ENCODE measurements at places on chromosomes 5 and 9. TPM values are rescaled to one million over a fixed set of nuclear protein-coding genes. Genes with fewer than 3 reads are reported as not detected.

Gene OMD
- not detected for total RNA-seq

Gene IFNB1
- total RNA-seq, result not detected

Gene JAKMIP2
- total RNA-seq, result 27.2 TPM

Gene HAVCR2
- 0.49 TPM for total RNA-seq

Gene PCDHA8
- total RNA-seq, result 1.4 TPM

Gene SOX30
- total RNA-seq, result 1.4 TPM

Gene ENTPD2
- 1.1 TPM for total RNA-seq

- no peak overlapping the region for H3K4me3 ChIP-seq
- no peaks in the 10 kb centered on the region for H3K27me3 ChIP-seq
- peaks cover under 1% of the 10 kb centered on the region for H3K4me1 ChIP-seq
- no peak overlapping the region for H3K27ac ChIP-seq
- no peak for DNase-seq
Observed at GRCh38 chr5:93401634-93402213, 179.3 kb downstream of the NR2F1-AS1 start.

- no peak overlapping the region for H3K27ac ChIP-seq
- H3K36me3 ChIP-seq, result no peaks in the 10 kb centered on the region
- no peak for DNase-seq
- no peak overlapping the region for H3K4me3 ChIP-seq
- no peaks in the 10 kb centered on the region for H3K27me3 ChIP-seq
Observed at GRCh38 chr5:76385540-76385939, 17.5 kb upstream of the IQGAP2 start.

DNA sequence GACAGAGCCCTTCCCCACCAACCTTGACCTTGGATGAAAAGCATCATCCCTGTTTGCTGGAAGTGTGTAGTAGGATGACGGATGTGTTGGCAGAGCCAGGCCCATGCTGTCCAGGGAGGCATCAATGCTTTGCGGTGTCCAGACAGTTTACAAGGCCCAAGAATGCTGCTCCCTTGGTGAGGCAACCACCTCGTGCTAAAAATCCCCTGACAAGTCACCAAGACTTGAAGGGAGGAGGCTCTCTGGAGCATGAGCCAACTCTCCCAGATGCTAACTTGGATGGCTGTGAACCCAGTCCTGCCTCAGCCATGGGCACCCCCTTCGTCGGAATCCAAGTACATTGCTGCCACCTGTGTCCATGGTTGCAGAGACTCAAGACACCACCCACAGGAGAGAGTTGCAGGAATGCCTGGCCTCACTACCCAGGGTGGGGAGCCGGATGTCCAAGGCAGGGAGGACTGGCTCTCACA is 9.5 kb upstream of the NKD2 start:
- H3K27ac ChIP-seq, result no peak overlapping the region
- H3K4me3 ChIP-seq, result no peak overlapping the region

DNA sequence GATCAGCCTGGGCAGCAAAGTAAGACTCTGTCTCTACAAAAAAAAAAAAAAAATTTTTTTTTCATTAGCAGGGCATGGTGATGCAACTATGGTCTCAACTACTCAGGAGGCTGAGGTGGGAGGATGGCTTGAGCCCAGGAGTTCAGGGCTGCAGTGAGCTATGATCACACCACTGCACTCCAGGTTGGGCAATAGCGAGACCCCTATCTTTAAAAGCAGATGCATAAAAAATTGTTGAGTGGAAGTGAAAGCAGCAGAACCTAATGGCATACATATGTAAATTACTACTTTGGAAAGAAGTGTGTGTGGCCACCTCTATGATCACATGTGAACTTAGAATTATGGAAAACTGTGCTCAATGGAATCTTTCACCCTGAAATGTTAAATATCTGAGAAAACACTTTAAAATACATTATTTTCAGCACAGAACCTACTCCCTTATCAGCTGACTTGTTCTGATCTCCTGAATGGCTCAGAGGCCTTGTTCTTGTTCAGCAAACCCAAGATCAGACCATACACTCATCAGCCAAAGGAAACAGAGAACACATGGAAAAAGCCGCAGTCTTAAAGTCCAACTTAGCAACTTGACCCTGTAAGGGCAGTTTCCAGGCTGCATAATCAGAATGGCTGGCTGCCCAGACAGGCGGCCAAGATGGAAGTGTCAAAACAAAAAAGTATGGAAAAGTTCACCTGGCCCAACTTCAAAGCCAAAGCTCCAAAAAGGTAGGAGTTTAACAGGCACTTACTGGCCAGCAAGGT is 56.5 kb downstream of the SIL1 start:
- no peaks in the 10 kb centered on the region for H3K27me3 ChIP-seq
- H3K27ac ChIP-seq, result no peak overlapping the region
- no peaks in the 10 kb centered on the region for H3K4me1 ChIP-seq
- no peaks in the 10 kb centered on the region for H3K36me3 ChIP-seq
- no peak overlapping the region for H3K4me3 ChIP-seq

DNA sequence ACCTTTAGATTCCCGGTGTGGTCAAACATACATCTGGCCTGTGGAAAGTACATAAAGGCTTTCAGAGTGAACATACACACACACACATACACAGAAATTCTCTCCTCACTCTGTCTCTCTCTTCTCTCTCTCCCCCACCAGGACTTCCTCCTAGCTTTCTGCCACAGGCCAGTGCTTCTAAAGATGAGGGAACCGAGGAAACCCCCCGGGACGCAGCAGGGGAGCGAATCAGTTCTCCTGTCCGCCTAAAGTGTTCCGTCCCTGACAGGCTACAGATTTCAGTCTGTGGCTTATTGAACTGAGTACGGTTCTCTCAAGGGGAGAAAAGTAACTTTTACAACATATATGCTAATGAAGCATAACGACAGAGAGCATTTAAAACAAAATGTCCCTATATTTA is 75.8 kb downstream of the MED27 start:
- DNase-seq, result no peak
- H3K4me1 ChIP-seq, result peaks cover 52% of the 10 kb centered on the region
- H3K4me3 ChIP-seq, result no peak overlapping the region
- H3K27me3 ChIP-seq, result no peaks in the 10 kb centered on the region

DNA sequence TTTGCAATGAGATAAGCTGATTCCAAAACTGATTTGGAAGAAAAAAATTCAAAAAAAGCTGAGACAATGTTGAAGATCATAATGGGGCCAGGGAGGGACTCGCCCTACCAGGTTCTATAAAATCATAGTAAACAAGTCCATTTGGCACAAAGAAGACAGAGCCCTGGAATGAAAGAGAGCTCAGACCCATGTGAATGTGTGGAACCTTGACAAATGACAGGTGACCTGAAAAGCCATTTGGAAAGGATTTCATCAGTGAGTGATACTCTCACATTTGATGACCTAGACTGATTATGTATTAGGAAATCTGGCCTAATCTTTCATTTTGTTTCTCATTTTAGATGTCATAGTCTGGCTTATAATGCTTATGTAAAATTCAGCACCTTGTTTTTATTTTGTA is 26.8 kb downstream of the SPTAN1 start:
- no peak for DNase-seq
- H3K4me1 ChIP-seq, result no peaks in the 10 kb centered on the region
- H3K27ac ChIP-seq, result no peak overlapping the region
- H3K36me3 ChIP-seq, result peaks cover 84% of the 10 kb centered on the region

DNA sequence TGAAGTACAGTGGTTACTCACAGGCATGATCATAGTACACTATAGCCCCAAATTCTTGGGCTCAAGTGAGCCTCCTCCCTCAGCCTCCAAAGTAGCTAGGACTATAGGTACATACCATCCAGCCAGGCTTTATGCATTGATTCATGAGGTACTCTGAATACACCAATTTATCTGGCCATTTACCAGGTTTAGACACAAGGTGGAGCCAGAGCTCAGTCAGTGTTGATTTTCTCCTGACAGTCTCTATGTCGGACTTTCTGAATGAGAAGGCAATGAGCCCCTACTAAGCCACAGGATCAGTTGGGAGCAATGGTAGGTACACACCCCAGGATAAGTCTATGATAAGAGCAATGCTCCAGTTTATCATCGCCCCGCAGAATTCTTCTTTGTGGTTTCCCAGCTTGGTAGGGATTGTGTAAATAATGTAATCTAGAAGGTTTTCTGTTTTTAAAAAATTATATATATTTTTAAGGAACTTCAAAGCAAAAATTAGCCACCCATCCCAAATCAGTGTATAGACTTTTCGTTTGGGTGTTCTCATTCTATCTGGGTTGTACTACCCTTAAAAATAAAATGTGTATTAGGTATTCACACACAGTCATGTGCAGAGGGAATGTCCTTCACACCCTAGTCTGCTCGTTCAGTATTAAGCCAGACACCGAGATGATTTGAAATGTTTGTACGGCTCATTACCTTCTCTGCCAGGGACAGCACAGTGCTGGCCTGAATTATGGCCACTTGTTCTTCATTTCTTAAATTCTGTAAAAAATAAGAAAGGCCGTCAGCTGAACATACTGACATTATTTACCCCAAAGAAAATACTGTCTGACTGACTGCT is 118.4 kb upstream of the DPYSL3 start:
- DNase-seq, result peak; percentile 93
- no peak overlapping the region for H3K27ac ChIP-seq
- H3K36me3 ChIP-seq, result no peaks in the 10 kb centered on the region

DNA sequence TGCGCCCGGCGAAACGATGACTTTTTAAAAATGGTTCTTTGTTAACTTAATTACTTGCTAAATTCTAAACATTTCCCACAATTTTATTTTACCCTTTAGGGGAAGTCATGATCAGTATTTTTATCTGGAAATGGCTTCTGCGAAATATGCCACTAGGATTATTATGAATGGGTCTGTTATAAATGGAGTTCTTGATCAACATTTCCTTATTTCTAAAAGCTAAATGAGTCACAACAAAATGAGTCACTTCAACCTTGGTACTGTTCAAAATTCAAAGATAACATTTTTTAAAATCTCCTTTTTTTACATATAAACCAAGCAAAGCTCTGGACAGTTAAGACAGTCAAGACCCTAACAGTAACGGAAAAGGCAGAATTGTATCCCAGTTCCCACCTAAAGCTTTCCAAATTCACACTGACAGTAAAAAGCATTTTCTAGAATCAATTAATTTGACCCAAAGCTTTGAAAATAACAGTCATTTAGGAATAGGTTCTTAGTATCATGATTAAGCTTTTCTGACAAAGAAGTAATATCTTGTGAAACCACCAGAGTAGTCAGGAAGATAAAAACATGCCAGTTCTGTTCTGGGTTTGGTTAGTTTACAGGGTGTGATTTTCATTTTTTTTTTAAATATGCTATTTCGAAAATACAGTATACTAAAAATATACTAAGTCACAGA is 81.7 kb downstream of the LHFPL2 start:
- H3K27ac ChIP-seq, result no peak overlapping the region
- H3K27me3 ChIP-seq, result no peaks in the 10 kb centered on the region
- H3K4me3 ChIP-seq, result no peak overlapping the region
- peaks cover 26% of the 10 kb centered on the region for H3K4me1 ChIP-seq
- H3K36me3 ChIP-seq, result no peaks in the 10 kb centered on the region

GRCh38 chr5:64814073-64814472 is 45.3 kb downstream of the CWC27 start:
- H3K27ac ChIP-seq, result no peak overlapping the region
- H3K4me3 ChIP-seq, result no peak overlapping the region
- peaks cover 21% of the 10 kb centered on the region for H3K4me1 ChIP-seq
- H3K36me3 ChIP-seq, result no peaks in the 10 kb centered on the region

DNA sequence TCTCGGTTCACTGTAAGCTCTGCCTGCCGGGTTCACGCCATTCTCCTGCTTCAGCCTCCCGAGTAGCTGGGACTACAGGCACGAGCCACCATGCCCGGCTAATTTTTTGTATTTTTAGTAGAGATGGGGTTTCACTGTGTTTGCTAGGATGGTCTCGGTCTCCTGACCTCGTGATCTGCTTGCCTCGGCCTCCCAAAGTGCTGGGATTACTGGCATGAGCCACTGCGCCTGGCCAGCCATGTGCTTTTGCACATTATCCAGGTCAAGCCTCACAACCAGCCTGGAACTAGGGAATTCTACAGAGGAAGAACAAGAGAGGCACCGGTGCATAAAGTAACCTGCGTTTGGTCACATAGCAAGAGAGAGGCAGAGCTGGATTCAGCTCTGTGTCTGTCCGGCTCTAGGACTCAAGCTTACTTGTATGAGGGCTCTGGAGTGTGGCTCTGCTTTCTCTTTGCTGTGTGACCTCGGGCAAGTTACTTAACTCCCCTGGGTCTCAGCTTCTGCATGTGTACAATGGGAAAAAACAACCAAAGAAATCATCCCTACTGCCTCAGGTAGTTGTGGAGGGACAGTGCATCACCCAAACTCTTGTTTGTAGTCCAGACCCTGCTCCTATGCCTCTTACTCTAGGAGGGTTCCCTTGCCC is 6.3 kb downstream of the FGF18 start:
- no peak overlapping the region for H3K27ac ChIP-seq
- H3K4me1 ChIP-seq, result peaks cover 21% of the 10 kb centered on the region
- peaks cover 25% of the 10 kb centered on the region for H3K27me3 ChIP-seq
- DNase-seq, result no peak

- DNase-seq, result peak; percentile 96
- peak overlapping the region; percentile 98 for H3K27ac ChIP-seq
- no peaks in the 10 kb centered on the region for H3K27me3 ChIP-seq
- peak overlapping the region; percentile 60 for H3K4me3 ChIP-seq
Observed at GRCh38 chr9:107283623-107284616, 841 bp downstream of the RAD23B start.

- no peak overlapping the region for H3K27ac ChIP-seq
- no peaks in the 10 kb centered on the region for H3K27me3 ChIP-seq
- peaks cover 17% of the 10 kb centered on the region for H3K4me1 ChIP-seq
- H3K4me3 ChIP-seq, result no peak overlapping the region
- DNase-seq, result peak; percentile 28
Observed at GRCh38 chr5:93407454-93407853, 173.6 kb downstream of the NR2F1-AS1 start.

DNA sequence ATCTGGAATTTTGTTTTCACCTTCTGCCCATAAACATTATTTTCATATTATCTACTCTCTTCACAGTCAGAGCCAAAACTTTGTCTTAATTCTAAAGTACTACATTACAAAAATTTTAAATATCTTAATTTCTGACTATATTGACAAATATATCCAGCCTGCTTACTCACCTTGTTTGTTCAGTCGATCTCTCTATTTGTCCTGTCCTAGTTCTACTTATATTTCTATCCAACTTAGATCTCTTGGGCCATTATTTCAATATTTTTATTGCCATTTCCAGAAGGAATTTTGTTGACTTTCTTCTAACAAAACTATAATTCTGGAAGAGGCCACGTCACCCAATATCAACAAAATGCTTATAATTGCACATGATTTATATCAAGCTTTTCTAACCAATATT is 652.8 kb upstream of the CTNND2 start:
- H3K4me1 ChIP-seq, result no peaks in the 10 kb centered on the region
- no peak for DNase-seq
- no peaks in the 10 kb centered on the region for H3K27me3 ChIP-seq
- H3K27ac ChIP-seq, result no peak overlapping the region
- no peak overlapping the region for H3K4me3 ChIP-seq

GRCh38 chr5:95057615-95058014 is 227.3 kb downstream of the MCTP1 start:
- DNase-seq, result no peak
- peaks cover 9% of the 10 kb centered on the region for H3K4me1 ChIP-seq
- no peaks in the 10 kb centered on the region for H3K27me3 ChIP-seq
- H3K4me3 ChIP-seq, result no peak overlapping the region
- H3K27ac ChIP-seq, result no peak overlapping the region

Data from GM23338 (cell line).